ENCODE measurements at places on chromosomes 3 and 15. TPM values are rescaled to one million over a fixed set of nuclear protein-coding genes. Genes with fewer than 3 reads are reported as not detected.
A peak's percentile ranks its signal among the peaks of the same experiment; 100 is the strongest.

DNA sequence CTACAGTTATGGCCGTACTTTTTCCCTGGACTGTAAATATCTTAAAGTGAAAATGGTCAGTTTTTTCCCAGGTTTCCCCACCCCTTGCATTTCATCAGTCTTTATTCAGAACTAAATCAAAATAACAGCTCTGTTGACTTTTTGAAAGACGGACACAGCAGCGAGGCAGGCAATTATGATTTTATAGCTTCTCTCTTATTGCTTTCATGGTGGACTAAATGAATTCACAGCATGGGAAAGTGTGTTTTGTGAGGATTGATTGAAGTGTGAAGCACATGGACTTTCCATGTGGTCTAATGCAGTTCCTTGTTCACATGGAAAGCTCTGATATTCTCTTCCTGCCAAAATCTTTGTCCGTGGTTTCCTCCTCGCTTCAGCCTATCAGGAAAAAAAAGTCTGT lies 268.7 kb upstream of the ARL6 start:
- no peak for DNase-seq

- DNase-seq = no peak
These were observed 47.1 kb upstream of the LSAMP start for GRCh38 chr3:116492379-116492778.

DNA sequence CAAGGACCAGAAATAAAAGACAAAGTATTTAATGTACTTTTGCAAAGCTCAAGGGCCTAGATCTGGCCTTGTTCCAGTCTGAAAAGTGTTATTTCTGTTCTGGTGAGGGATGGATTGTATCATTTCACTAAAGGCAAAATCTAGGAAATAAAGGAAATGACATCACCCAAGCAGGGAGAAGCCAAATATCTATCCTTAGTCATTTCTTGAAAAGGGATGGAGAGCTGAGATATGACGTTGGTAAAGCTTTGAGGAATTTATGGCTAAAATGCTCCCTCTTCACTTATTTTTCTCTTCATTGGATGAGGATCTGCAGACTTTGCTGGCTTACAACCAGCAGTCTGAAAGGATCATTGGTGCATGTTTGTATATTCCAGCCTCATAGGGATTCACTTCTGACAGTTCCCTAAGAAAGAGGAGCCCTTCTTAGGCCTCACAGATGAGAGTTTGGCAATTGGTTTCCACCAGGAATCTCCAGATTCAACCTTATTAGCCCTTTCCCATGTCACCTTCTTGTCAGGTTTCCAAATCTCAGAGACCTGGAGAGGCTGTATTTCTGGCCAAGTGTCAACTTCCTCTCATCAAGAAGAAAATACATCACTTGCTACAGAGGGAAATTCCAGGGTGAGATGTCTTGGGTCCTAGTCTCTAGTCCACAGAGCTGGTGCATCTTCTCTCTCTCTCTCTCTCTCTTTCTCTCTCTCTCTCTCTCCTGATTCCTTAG lies 93.7 kb upstream of the BOC start:
- no peak for DNase-seq

GRCh38 chr3:156211583-156211982 lies 91.2 kb downstream of the KCNAB1 start:
- DNase-seq = no peak

GRCh38 chr3:32391643-32392535 lies at the start of gene CMTM7:
Gene CMTM7, plus strand, starts transcription at chr3:32391853. Its CDS starts 54 bp downstream, at chr3:32391907.
- peak; percentile 90 for DNase-seq

DNA sequence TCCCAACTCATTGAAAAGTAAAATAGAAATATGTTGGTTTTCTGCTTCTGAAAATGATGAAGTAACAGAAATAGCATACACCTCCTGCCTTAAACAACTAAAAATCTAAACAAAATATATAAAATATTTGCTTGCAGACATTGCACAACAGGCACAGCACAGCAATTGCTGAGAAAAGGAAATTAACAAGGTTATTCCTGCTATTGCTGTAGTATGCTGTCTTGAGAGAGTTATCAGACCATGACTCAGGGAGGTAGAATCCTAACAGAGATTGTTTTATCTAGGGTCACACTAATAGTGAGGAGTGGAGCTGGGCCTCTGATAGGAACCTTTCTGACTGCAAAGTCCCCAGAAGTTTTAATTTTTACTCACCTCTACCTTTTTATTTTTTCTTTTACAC lies 72.6 kb downstream of the ZBTB20 start:
- no peak for DNase-seq

GRCh38 chr3:51705276-51706020 lies 1.4 kb upstream of the GRM2 start:
- DNase-seq = peak; percentile 53

GRCh38 chr15:73139744-73140553 lies 87.7 kb downstream of the NEO1 start:
- no peak for DNase-seq

The ISL2 gene
- not detected for total RNA-seq

The BFSP2 gene
- not detected for total RNA-seq

The OSTN gene
- not detected for total RNA-seq

GRCh38 chr3:141553055-141553454 lies 66.2 kb downstream of the RASA2 start:
- DNase-seq = no peak

The CHRNA3 gene
- not detected for total RNA-seq

GRCh38 chr3:80213086-80213485 lies 445.3 kb upstream of the ROBO1 start:
- DNase-seq = no peak

DNA sequence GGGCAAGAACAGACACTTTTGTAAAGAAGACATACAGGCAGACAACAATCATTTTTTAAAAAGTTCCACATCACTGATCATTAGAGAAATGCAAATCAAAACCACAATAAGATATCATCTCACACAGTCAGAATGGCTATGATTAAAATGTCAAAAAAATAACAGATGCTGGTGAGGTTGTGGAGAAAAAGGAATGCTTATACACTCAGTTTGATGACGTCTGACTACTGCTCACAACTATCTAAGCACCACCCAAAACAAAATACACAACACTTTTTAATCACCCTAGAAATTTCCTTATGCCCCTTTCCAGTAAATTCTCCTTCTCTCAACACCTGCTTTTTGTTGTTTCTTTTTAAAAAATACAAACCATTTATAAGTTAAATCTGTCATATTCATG lies 228.8 kb downstream of the ISL2 start:
- DNase-seq = no peak

The PIGZ gene
- total RNA-seq = 6.4 TPM

The AMIGO3 gene
- total RNA-seq = not detected

- DNase-seq = no peak
These were observed 765 bp upstream of the UBE2E2 start for GRCh38 chr3:23202203-23202920.

DNA sequence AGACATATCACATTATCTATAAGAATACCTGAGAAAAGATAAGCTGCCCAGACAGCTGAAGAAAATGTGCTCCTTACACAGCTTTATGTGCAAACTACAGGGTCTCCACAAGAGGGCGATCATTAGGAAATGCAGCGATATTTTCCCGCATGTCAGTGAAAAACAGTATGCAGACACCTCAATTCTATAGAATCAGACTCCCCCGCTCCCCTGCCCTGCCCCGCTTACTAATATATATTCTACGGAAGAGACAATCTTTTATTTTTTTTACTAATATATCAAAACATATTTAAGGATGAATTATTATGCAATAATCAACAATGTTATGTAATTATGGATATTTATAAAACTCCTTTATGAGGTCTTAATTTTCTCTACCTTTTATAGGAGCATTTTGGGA lies 681.3 kb downstream of the ROBO1 start:
- no peak for DNase-seq

- DNase-seq = no peak
These were observed 423.0 kb upstream of the TPM1 start for GRCh38 chr15:62619526-62619925.

The CCK gene
- total RNA-seq = not detected

The CKMT1B gene
- total RNA-seq = not detected

The CACNA2D3 gene
- total RNA-seq = 2.0 TPM

DNA sequence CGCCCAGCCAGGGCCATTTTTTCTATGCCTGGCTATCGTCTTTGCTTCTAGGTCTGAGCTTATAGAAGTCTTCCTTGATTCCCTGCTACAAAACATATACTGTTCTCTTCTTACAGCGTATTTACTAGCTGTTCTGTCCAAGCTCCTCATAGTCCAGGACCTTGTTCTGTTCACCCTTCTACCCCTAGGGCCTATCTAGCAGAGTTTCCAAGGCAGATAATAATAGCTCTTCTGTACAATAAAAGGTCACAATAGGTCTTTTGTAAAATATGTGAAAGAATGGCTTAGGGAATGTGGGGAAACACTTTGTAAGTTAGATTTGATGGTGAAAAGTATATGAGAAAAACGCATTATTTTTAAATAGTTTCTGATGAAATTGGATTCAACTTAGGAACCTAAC lies 158.2 kb downstream of the P3H2 start:
- DNase-seq = no peak
